ENCODE measurements at places on chromosomes 5 and 9. TPM values are rescaled to one million over a fixed set of nuclear protein-coding genes. Genes with fewer than 3 reads are reported as not detected.

DNA sequence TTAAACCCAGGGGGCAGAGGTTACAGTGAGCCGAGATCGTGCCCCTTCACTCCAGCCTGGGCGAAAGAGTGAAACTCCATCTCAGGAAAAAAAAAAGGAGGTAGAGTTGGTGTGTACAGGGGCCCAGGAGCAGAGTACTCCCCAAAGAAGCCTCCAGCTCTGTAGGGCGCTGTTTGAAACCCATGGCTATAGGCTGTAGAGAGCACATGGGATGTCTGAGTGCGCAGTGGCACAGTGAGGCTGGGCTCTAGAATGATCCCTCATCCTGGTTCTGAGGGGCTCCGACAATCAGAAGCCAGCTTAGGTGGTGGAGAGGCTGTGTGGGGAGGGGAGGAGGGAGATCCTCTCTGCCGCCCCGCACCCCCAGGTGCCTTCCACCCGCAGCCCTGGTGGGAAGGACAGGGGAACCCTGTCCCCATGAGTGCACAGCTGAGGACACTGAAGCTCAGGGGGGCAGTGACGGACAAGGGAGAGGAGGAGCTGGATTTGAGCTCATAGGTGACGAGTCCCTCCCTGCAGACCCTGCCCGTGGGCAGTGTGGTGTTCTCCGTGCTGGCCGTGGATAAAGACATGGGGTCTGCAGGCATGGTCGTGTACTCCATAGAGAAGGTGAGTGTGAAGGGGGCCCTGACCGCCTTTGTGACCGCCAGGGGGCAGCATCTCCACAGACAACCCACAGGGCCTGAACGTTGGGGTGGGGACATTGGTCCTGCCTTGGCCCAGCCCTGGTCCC lies 24.6 kb downstream of the CDHR2 start:
- no peak for DNase-seq

The FOXD4L6 gene
- polyA plus RNA-seq, result not detected

GRCh38 chr9:125754096-125754495 lies 6.9 kb downstream of the PBX3 start:
- no peak for DNase-seq

DNA sequence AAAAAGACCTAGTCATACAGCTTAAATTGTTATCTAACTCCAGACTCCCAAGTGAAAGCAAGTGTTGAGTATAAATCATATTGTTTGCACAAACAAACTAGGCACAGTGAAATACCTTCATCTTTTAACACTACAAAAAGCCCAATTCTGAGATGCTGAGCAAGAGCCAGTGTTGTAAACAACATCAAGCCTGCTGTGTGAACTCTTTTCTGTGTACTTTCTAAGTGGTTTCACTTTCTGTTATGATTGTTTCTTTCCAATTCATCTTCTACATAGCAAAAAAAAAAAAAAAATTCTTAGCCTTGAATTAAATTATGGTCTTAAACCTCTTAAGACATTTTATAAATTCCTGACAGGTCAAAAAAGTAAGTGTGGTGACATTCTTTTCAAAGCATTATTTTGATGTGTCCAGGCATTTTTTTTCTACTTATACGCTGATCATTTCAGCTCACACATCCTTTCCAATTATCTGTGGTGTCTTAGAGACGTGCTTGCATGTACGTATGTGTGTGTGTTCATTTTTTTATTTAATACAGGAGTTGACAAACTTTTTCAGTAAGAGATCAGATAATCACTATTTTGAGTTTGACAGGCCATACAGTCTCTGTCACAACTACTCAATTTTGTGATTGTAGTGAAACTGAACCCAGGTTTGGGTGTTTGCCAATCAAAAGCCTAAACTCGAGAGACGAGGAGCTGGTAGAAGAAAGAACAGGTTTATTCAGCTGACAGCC lies 556.1 kb downstream of the CDH9 start:
- no peak for DNase-seq

DNA sequence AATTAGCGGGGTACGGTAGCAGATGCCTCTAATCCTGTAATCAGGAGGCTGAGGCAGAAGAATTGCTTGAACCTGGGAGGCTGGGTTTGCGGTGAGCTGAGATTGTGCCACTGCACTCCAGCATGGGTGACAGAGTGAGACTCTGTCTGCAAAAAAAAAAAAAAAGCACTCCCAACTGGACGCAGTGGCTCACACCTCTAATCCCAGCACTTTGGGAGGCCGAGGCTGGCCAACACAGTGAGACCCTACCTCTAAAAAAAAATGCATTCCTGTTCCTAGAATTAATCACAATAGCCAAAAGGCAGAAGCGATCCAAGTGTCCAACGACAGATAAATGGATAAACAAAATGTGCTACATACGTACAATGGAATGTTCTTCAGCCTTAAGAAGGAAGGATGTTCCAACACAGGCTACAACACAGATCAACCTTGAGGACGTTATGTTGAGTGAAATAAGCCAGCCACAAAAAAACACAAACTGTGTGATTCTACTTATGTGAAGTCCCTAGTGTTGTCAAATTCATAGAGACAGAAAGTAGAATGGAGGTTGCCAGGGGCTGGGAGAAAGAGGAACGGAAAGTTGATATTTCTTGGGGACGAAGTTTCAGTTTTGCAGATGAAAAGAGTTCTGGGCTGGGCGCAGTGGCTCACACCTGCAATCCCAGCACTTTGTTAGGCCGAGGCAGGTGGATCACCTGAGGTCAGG lies 13.8 kb downstream of the FAM78A start:
- DNase-seq, result no peak

GRCh38 chr5:65796269-65796668 lies 74.3 kb downstream of the NLN start:
- DNase-seq, result no peak

GRCh38 chr5:172437445-172438318 lies 16.6 kb downstream of the SH3PXD2B start:
- DNase-seq, result peak; percentile 89

The SPINK4 gene
- polyA plus RNA-seq, result 2.6 TPM

DNA sequence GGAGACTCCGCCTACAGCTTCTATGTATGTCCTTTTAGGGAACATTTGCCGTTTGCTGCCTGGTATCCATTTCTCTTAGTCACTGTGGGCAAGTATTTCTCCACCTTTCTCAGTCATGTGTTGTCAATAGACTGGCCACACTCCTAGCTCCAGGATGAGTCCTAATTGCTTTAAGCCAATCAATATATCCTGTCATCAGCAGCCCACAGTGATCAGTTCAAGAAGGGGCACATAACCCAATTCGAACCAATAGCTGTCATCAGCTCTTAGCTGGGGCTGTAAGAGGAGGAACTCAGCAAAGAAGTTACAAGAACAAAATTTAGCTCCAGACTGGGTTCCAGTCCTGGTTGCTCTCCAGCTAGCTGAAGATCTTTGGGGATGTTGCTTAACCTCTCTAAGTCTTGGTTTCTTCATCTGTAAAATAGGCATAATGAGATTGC lies 70.7 kb upstream of the MAN2A1 start:
- DNase-seq, result no peak

- DNase-seq, result no peak
Measured at GRCh38 chr9:137502008-137502911, 43.1 kb upstream of the NSMF start.

The TAS2R1 gene
- not detected for polyA plus RNA-seq

The IL13 gene
- not detected for polyA plus RNA-seq

The SPINK6 gene
- polyA plus RNA-seq, result not detected

DNA sequence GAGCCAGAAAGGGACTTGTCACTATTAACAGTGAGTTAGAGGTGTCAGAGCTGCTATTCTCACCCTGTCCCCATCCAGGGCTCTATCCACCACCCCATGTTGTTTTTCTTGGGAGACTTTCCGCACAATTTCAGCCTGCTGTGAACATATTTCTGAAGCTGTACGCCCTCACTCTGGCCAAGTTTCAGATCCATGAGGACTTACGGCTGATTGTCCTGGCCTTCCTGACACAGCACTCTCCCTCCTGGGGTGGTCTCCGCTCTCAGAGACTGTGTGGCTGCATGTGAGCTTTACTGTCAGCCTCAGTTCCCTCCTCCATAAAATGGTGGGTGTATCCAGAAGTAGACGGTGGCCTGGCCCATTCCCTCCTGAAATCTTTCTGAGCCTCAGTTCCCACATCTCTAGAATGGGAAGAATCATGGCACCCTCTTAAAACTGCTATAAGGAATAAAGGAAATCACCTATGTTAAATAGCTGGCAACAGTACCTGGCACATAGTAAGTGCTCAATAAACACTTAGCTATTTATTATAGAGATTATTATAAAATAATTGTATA lies 804 bp upstream of the IL17B start:
- no peak for DNase-seq

DNA sequence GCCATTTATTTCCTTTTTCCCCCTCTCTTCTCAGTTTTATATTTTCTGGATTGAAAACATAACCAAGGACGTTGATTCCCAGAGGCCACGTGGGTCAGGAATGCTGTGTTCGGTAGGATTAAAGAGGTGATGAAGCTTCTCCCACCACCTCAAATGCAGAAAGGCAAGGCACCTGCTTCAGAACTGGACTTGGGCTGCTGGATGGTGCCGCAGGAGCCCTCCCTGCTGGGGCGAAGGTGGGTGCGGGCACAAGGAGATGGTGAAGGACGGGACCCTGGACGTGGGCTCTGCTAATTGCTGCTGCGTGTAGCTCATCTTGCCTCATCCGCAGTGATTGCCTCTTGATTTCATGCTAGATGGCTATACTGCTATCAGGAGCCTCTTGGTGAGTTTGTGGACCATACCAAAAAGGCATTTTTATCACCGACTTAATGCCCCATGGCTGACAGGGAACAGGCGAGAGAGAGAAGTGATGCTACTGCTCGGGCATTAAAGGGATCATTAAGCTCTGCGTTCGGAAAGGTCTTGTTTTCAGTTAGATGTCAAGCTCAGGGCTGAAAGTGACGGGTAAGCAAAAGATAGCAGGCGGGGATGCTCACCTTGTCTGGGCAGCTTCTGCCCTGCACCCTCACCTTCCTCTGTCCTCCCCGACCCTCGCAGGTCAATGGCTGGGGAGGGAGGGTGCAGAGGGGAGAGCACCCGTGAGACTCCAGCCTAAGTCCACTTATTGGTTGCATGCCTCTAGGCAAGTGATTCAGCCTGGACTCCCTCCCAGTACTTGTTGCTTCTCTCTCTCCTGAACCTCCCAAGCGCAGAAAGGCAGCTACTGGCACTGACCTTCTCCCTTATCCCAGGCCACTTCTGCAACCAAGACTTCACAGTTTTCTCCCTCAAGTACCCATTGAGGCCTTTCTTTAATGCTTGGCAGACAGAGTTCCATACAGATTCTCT lies 71.6 kb upstream of the FSTL4 start:
- no peak for DNase-seq

The SLC34A1 gene
- polyA plus RNA-seq, result 0.04 TPM

Data from urinary bladder (tissue), 4 donors.